ENCODE measurements at places on chromosomes 5 and 9. TPM values are rescaled to one million over a fixed set of nuclear protein-coding genes. Genes with fewer than 3 reads are reported as not detected.

PRDM9 gene
- polyA plus RNA-seq = not detected

PAPPA gene
- 0.23 TPM for polyA plus RNA-seq

LRRTM2 gene
- not detected for polyA plus RNA-seq

LCN6 gene
- 2.3 TPM for polyA plus RNA-seq

EGFL7 gene
- polyA plus RNA-seq = 27.6 TPM

DMAC1 gene
- 20.4 TPM for polyA plus RNA-seq

SLC36A3 gene
- not detected for polyA plus RNA-seq

FOXI1 gene
- 0.06 TPM for polyA plus RNA-seq

CDKN2A gene
- polyA plus RNA-seq = 1.7 TPM

ZBTB34 gene
- 3.1 TPM for polyA plus RNA-seq

WNK2 gene
- 80.1 TPM for polyA plus RNA-seq

DCTN3 gene
- polyA plus RNA-seq = 86.7 TPM

CARD6 gene
- polyA plus RNA-seq = 2.8 TPM

FBP2 gene
- not detected for polyA plus RNA-seq

PRRT1B gene
- polyA plus RNA-seq = 3.6 TPM

PCDHA4 gene
- not detected for polyA plus RNA-seq

SPATA31C1 gene
- not detected for polyA plus RNA-seq

SCGB3A2 gene
- not detected for polyA plus RNA-seq

NXNL2 gene
- 0.16 TPM for polyA plus RNA-seq

NEUROG1 gene
- not detected for polyA plus RNA-seq

SARDH gene
- not detected for polyA plus RNA-seq

UBE2B gene
- 66.8 TPM for polyA plus RNA-seq

TTLL11 gene
- polyA plus RNA-seq = 4.2 TPM

TTF1 gene
- polyA plus RNA-seq = 6.6 TPM

BRD9 gene
- 14.4 TPM for polyA plus RNA-seq

PCDHGA2 gene
- not detected for polyA plus RNA-seq

MOB3B gene
- 16.1 TPM for polyA plus RNA-seq

COL15A1 gene
- 1.8 TPM for polyA plus RNA-seq

OLFM1 gene
- 13.6 TPM for polyA plus RNA-seq

PCDH12 gene
- polyA plus RNA-seq = 0.60 TPM

C5orf58 gene
- not detected for polyA plus RNA-seq

NR3C1 gene
- polyA plus RNA-seq = 11.9 TPM

PCDHB9 gene
- polyA plus RNA-seq = not detected

SH3TC2 gene
- polyA plus RNA-seq = 1.0 TPM
